SW480 (cell line): ENCODE measurements at places on chromosomes 6 and 20.
A peak's percentile ranks its signal among the peaks of the same experiment; 100 is the strongest.

DNA sequence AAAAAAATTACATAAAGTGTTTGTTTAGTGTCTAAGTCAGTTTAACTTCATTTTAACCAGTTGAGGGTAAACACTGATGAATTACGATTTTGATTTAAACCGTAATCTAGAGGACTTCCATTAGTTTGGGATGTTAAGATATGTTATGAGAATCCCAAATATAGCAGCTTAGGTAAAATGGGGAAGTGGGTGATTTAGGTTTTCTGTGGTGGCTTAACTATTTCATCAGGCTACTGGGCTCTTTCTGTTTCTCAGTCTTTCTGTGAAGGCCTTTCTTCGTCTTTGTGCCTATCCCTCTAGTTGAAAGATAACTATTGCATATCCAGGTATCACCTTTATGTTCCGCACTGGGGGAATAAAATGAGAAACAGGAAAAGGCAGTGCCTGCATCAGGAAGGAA is 27.9 kb downstream of the CENPW start:
- DNase-seq: no peak

- no peak for DNase-seq
Measured at GRCh38 chr6:112665815-112666214, 318.7 kb downstream of the RFPL4B start.

GRCh38 chr20:23005776-23006175 is 29.3 kb upstream of the SSTR4 start:
- no peak for DNase-seq

DNA sequence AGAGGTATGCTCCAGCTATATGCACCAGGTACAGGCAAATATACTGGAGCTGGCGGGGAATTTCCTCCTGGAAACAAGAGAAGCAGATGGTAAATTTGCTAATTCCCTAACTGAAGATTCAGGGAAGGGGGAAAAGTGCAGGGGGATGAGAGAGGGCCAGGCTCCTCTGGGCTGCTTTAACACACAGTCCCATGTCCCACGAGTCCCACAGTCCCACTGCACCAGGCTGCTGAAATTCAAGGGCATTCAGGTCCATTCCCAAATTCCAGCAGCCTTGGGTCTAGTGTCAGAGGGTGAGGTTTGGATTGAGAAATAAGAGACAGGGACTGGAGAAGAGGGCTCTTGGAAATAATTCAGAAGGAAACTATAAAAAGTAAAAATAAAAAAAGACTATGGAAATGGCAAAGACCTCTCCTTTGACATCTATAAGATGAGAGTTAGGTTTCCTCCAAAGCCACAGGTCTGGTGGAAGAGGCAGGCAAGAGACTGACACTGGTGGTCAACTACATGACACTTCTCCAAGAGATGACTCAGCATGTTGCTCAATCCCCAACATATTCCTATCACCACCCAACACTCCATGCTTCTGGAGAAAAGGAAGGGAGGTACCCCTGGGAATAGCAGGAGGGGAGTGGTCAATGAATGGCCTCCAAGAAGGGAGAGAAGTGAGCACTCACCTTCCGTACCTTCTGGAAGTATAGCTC is 69.2 kb downstream of the TRAM2 start:
- no peak for DNase-seq

DNA sequence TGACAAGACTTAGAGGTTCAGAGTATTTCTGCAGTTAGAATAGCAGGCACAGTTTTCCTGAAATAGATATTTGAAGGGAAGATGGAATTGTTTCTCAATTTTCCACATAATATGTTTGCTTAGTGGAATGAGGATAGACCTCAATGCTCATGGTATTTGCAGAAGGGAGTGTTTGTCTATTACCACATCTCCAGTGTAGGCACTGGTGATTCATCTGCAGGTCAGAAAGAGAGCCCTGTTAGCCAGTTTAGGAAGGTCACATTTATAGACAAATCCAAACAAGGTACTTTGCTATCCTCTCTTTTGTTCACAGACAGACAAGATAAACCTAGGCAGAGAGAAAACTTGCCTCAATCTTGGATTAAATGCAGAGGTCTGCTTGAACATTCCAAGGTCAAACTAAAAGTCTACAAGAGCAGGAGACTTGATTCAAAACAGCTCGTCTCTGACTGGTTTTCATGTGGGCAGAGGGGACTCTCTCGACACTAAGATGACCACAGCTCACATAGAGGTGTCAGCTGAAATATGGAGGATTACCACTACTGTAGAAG is 22.8 kb downstream of the ISM1 start:
- DNase-seq: peak; percentile 69

DNA sequence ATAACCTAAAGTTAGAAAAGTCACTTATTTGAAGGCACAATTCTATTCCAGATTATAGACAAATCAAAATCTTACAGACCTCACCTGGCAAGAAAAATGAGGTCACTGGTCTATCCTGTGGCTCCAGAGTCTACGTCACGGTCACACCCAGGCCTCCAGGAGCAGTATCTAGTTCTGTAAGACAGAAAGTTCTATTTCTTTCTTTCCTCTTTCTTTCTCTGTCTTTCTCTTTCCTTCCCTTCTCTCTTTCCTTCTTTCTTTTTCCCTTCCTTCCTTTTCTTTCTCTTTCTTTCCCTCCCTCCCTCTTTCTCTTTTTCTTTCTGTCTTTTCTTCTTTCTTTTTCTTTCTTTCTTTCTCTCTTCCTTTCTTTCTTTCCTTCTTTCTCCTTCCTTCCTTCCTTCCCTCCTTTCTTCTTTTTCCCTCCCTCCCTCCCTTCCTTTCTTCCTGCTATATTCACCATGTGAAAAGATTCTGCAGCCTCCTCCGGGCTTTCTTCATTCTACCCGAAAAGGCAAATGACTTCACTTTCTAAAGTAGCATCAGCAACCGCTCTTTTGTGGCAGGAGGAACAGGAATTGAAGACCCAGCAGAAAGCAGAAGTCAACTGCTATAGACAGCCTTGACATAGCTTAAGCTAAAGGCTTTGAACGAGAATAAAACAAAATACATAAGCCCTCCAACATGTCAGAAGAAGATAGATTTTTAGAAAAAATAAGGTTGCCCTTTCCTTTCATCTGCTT is 83.9 kb upstream of the SIRPG start:
- DNase-seq: no peak

GRCh38 chr6:7914991-7915789 is 4.6 kb upstream of the TXNDC5 start:
- DNase-seq: no peak

GRCh38 chr20:11783102-11783850 is 134.4 kb upstream of the BTBD3 start:
- DNase-seq: no peak

DNA sequence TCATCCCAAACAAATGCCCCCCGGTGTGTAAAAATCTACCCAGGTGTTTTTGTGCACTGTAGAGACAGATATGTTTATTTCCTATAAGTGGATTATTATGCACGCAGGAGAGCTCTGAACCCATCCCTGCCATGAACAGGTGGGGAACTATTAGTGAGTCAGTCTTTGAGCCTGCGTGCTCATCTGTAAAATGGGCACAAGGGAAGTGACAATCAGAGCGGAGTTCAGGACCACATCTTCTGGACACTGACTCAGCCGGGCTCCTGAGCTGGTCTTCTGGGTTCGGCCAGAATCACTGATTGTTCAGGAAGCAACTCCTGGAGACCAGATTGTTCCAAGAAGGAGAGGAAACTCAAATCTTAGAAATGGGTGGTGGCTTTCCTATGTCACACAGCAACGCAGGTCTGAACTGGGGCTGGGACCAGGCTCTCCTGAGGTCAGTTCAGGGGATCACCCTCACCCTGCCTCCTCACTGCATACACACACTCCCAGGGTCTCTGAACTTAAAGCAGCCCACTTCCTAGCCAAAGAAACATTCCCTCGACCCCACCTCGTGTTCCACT is 27.3 kb upstream of the TGM2 start:
- no peak for DNase-seq

GRCh38 chr6:134797400-134798113 is 152.3 kb downstream of the ALDH8A1 start:
- no peak for DNase-seq

GRCh38 chr6:5553767-5554166 is 292.5 kb downstream of the FARS2 start:
- DNase-seq: no peak

DNA sequence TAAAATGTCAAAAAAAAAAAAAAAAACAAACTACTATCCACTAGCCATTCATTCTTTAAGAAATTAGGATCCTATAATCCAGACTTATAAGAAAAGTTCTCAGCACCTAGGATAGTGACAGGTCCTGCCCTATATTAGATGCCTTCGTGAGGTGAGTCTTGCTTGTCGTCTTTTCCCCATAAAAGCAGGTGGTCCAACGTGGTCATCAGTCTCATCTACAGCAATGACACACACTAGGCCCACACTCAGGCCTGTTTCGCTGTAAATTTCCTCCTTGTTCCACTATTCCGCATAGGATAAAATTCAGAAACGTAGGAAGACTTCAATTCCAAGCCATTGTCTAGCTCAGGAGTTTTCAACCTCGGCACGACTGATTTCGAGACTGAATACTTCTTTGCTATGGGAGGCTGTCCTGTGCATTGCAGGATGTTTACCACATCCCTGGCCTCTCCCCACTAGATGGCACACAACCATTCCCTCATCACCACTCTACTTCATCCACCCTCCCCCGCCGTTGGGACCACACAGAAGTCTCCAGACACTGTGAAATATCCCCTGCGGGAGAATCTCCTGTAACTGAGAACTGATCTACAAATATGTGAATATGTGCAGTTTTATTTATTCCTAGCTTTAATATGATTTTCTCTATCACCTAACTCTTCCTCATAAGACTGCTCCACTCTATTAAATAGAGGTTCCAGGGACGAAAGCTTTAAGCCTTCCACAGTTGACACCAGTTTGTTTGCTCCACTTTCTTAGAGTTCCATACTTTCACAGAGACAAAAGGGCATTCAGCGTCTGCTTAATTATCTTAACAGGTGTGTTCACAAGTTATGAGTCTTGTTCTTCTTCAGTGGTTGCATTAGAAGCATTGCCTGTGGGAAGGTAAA is 346.3 kb downstream of the BMP2 start:
- DNase-seq: peak; percentile 64

- DNase-seq: peak; percentile 56
Measured at GRCh38 chr6:30219244-30219643, 6.0 kb upstream of the TRIM26 start.

GRCh38 chr20:51013577-51014330 is 9.2 kb downstream of the KCNG1 start:
- DNase-seq: no peak

- peak; percentile 55 for DNase-seq
Measured at GRCh38 chr20:23362392-23363256, 642 bp downstream of the GZF1 start.

GRCh38 chr20:61253640-61254511 is 1.8 kb downstream of the CDH4 start:
- no peak for DNase-seq

- DNase-seq: no peak
Measured at GRCh38 chr6:51139950-51140385, 321.3 kb downstream of the TFAP2B start.

DNA sequence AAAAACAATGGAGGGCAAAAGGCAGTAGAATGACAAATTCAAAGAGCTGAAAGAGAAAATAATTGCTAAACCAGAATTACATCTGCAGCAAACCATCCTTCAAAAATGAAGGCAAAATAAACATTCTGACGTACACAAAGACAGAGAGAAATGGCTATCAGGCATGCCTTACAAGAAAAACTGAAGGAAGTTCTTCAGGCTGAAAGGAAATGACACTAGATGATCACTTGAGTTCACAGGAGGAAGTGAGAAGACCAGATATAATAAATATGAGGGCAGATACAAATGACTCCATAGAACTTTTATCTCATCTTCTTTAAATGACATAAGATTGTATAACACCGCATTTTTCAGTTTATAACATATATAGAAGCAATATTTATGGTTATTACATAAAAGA is 30.0 kb downstream of the DZANK1 start:
- DNase-seq: no peak

DNA sequence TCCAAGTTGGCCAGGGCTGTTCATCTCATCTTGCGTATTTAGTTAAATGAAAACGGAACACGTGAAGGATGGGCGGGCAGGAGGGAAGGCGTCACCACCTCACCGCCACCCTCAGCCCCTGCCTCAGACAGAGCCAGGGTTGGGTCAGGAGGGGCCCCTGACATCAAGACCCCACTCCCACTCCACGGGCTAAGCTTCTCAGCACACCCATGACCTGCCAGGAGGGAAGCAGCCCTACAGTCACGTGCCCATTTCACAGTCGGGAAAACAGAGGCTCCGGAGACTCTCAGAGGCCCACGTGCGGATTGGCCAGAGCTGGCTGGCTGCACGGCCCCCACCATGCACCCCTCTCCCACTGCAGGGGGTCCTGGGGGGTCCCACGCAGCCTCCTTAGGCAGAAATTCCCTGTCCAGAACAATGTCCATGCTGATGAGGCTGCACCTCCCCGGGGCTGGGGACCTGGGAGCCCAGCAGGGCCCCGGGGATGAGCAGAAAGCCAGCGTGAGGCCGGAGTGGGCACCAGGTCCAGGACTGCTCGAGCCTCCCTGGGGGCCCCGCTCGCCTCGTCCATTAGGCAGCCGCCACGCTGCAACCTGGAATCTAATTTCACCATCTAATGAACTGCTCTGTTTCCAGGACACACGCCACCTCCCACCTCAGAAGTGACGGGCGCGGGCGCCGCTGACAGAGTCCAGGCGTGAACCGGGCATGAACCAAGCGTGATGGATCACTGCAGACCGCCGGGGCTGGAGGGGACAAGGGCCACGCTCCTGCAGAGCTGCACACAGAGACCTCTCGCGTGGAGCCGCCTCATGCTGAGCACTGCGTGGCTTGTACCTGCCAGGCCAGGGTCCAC is 15.8 kb downstream of the KCNQ2 start:
- DNase-seq: no peak

GRCh38 chr6:11033825-11034224 is 10.3 kb downstream of the ELOVL2 start:
- DNase-seq: no peak

DNA sequence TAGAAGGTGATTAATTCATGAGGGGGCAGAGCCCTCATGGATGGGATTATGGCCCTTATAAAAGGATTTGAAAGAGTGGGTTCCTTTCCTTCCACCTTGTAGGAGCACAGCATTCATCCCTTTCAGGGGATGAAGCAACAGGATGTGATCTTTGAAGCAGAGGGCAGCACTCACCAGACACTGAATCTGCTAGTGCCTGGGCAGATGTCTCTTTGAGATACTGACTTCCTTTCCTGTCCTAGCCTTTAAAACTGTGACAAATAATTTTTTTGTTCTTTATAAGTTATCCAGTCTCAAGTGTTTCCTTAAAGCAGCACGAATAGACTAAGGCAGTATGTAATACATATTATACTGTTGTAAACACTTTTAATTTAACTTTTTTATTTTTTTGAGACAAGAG is 538.6 kb upstream of the RNF217 start:
- DNase-seq: no peak

GRCh38 chr20:20843982-20844381 is 131.5 kb upstream of the RALGAPA2 start:
- DNase-seq: peak; percentile 64
